Activated T-cell treated with anti-CD3 and anti-CD28 coated beads, Interleukin-2, amount 50 U/mL, for 72 hours (primary cell): ENCODE measurements at places on chromosomes 6 and 20.
A peak's percentile ranks its signal among the peaks of the same experiment; 100 is the strongest.

DNA sequence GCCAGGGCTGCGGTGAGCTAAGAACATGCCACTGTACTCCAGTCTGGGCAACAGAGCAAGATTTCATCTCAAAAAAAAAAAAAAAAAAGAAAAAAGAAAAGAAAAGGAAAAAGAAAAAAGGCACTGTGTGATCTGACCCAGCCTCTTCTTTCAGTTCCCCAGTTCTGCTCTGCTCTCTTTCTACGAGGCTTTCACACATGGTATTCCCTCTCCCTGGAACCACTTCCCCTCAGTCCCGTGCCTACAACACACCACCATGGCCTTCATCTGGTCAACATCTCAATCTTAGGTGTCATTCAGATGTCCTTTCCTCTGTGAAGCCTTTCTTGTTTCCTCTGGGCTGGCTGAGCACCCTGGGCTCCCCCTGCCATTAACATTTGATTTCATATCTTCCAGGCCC lies 2.3 kb upstream of the DSN1 start:
- DNase-seq, result no peak

GRCh38 chr6:81766482-81767069 lies 14.1 kb upstream of the TENT5A start:
- DNase-seq, result no peak

DNA sequence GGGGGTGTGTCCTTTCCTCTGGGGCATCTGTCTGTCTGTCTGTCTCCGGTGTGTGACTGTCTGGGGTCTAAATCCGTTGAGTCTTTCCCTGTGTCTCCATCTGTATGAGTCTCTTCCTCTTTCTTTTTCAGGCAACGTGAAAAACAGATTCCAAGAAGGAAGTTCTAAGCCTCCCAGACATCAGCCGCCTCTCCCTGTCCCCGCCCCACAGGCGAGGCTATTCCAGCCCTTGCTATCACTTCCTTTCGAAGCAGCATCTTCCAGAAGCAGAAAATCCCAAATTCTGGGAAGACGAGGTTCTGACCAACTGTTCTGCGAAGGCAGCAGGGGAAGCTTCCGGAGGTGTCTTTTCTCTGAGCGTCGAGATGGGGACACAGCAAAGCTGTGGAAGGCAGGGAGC lies 34.0 kb downstream of the PMEPA1 start:
- no peak for DNase-seq

DNA sequence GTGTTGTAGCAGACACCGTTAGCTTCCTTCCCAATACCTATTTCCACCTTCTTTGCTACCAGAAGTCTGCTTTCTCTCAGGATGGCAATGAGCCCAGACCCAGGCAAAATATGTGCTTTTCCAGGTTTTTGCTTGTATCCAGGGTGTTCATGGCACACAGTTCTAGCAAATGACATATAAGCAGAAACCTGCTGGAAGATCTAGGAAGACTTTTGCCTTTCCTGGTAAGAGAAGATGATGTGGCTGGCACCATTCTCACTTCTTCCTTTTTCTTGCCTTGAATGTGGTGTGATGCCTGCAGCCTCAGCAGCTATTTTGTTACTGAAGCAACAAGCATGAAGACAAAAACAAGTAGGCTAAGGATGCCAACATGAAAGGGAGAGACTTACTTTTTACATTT lies 19.2 kb upstream of the TBC1D22B start:
- no peak for DNase-seq

DNA sequence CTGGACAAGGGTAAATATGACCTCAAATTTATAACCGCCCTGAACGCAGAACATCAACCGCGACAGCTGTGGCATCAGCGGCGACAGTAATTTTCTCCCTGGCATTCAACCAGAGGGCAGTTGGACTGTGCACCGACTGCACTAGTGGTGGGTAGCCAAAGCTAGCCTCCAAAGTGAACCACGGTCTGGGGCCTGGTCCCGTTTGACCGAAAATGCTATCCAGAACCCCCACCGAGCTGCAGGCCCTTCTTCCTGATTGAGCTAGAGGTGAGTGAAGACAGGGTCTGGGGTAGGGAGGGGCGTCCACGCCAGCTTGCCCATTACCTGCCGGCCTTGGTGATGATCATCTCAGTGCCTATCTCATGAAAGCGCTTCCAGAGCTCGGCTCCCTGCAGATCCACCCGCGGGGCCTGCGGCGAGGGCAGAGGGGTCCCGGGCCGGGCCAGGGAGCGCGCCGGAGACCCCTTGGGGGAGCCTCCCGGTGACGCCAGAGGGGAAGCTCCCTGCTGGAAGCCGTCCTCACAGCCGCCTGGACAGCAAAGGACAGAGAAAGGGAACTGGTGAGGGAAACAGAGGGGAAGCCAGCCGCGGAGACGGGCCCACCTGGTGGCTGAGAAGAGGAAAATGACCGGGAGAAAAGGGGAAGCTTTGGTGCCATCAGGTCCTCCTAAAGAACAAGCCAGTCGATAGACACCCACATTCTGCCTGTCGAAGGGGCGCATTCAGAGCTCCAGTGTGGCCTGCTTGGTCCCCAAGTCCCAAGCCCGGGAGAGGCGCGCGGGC lies 2.0 kb downstream of the TBX18 start:
- DNase-seq, result no peak

DNA sequence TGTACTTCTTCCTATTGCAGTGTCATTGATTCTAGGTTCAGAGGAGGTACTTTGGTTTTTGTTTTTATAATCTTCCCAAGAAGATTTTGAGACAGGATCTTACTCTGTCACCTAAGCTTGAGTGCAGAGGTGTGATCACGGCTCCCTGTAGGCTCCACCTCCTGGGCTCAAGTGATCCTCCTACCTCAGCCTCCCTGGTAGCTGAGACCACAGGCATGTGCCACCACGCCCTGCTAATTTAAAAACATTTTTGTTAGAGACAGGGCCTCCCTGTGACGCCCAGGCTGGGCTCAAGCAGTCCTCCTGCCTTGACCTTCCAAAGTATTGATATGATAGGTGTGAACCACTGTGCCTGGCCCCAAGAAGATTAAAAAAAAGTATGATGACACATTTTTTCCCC lies 3.4 kb upstream of the SLC17A5 start:
- peak; percentile 4 for DNase-seq
